Colonic mucosa (tissue), 4 donors: ENCODE measurements at places on chromosomes 5 and 9.

- no peak for DNase-seq
These were observed 68.4 kb upstream of the RARS1 start for GRCh38 chr5:168417731-168418429.

- DNase-seq: no peak
These were observed 239.4 kb upstream of the PANK3 start for GRCh38 chr5:168818558-168818957.

DNA sequence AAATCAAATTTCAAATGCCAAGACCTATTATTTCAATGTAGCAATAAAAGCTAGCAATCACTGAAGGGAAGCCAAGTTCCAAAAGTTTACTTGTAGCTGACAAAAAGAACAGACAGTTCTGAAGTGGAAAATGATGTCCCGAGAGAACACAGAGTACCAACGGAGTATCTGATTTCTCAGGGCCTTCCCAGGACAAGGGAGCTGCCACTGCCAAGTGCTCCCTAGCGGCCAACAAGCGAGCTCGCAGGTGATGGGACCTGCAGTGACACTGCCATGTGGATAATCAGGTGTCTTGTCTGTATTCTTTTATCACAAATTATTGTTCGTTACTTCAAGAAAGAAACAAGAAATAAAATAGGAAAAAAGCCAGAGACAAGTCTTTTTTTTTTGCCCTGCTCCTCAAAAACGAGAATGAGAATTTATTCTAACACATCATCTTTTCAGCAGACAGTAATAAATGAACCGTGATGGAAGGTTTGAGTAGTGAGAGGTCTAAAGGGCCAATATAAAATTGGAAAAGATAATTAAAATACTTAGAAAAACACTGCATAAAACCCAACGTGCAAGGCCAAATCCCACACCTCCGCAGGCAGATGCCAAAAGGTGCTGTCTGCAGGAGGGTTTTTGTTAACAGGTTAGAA, 159.4 kb downstream of the MYO10 start:
- no peak for DNase-seq

- peak; percentile 93 for DNase-seq
These were observed 21.2 kb downstream of the DYNC2I2 start for GRCh38 chr9:128635266-128636023.

GRCh38 chr5:154312576-154312975, 122.0 kb downstream of the GALNT10 start:
- DNase-seq: no peak

- no peak for DNase-seq
These were observed 18.8 kb downstream of the PTAR1 start for GRCh38 chr9:69740872-69741505.

- no peak for DNase-seq
These were observed 139.2 kb upstream of the SMIM23 start for GRCh38 chr5:171646102-171647042.

- DNase-seq: no peak
These were observed 167.8 kb downstream of the DOCK2 start for GRCh38 chr5:169804861-169805260.

GRCh38 chr9:129549684-129550083, 71.2 kb downstream of the C9orf50 start:
- DNase-seq: no peak

GRCh38 chr5:132979367-132979940, 16.0 kb upstream of the AFF4 start:
- no peak for DNase-seq

DNA sequence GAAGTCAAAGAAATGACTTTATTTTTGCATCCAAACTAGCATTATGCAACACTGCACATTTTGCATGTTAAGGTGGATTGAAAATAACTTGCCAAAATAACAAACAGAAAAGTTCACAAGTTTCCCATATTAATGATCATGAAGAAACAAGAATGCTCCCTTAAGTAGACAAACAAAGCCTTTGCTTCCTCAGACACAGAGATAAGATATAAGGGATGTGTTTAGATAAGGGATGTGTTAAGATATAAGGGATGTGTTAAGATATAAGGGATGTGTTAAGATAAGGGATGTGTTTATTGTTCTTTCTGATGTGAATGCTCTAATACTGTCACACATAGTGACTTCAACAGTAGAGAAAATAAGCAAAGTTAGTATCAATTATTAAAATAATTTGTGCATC, 174.8 kb downstream of the GABRG2 start:
- DNase-seq: no peak

DNA sequence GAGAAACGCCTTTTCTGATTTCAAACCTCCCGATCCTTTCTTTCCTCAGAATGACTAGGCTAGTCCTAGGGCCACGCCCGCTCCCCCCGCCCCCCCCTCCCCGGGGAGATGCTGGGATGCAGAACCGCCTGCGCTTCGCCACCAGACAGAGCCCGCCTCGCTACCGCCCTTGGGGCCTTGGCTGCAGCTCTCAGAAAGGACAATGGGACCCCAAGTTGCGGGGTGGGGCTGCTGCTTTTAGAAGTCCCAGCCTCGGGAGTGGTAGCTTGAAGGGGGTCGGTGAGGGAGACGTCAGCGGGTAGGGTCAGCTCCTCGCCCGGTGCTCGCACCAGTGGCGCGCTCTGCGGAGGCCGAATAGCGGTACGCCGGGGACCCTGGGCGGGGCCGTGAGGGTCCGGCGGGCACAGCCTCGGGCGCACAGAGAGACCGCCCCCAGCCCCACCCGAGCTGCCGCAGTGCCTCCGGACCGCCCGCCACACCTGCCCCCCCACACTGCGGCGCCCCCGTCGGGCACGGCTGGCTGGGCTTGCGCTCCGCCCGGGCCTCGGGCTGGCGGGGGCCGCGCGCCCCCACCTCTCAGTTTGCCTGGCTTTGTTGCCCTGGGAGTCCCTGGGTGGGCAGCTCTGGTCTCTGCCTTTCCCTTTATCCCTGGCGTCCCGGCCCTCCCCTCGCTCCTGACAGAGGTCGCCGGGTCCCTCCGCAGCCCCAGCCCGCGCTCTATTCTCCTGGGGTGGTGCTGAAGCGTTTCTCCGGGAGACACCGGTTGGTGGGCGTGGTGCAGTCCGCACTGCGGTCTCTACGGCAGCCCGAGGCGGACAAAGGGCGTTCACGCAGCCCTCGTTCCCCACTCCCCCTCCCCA, 1.2 kb downstream of the MAP1B start:
- peak; percentile 47 for DNase-seq

DNA sequence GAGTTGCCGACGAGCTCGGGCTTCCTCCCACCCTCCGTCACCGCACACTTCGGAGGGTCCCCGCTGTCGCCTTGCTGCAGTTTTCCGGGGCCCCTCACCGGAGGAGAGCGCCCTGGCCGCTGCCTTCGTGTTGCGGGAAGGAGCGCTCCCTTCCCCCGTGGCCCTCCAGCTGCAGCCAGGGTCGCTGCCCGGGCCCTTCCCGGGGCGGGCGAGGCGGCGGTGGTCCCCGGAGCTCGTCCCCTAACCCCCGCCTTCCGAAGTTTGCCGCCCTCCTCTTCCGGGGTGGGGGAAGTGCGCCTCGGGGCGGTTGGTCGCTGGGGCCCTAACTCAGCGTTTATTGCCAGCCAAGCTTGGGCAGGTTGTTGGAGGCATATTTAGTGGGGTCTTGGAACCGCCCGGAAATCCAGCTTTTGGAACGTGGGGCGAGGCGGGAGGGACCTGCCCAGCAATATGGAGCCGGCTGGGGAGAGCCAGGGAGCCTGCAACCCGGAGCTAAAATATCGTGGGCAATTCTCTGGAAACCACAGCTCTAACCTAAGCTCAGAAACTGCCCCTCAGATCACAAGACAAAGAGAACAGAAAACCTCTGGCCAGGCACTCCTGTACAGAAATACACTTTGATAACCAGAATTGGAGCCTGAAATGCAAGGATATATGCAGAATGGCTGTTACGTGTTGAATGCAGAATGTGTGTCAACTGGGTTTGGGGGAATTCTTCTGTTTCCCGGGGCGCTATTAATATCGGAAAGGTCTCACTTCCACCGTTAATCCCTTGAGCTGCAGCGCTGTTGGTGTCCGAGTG, 890 bp downstream of the PIK3R1 start:
- peak; percentile 80 for DNase-seq

GRCh38 chr9:123353984-123354591, 1.9 kb upstream of the CRB2 start:
- DNase-seq: peak; percentile 67

GRCh38 chr9:114629563-114630090, 18.5 kb downstream of the TMEM268 start:
- no peak for DNase-seq

GRCh38 chr9:88957526-88957925, 33.7 kb upstream of the S1PR3 start:
- no peak for DNase-seq

GRCh38 chr9:133334161-133334560, 1.8 kb downstream of the SURF6 start:
- DNase-seq: peak; percentile 88

DNA sequence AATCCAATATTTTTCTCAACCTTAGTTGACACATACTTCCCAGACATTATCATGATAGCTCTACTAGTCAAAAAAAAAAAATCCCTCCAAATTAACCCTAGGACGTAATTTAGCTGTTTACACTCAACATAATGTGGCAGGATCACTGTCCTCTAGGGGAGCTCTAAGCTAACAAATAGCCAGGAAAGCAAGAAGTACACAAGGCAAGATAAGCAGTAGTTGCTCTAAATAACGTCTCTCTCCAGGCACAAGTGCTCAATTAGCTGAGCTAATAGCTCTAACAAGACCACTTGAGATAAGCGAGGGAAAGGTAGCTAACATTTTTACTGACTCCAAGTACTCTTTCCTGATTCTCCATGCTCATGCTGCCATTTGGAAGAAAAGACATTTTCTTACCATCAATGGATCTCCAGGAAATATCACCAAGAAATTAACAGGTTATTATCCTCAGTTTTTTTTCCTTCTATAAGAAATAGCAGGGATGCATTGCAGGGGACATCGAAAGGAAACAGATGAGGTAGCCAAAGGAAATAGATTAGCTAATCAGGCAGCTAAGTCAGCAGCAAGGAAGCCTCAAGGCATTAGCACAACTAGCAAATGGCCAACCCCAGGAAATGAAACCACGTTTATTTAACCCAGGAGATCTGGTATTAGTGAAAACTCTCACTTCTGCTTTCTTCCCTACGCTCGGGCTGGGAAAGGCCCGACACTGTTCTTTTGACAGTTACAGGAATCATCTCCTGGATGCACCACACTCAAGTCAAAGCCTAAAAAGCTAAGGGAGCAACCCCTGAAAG, 614.1 kb downstream of the PTPRD start:
- no peak for DNase-seq

DNA sequence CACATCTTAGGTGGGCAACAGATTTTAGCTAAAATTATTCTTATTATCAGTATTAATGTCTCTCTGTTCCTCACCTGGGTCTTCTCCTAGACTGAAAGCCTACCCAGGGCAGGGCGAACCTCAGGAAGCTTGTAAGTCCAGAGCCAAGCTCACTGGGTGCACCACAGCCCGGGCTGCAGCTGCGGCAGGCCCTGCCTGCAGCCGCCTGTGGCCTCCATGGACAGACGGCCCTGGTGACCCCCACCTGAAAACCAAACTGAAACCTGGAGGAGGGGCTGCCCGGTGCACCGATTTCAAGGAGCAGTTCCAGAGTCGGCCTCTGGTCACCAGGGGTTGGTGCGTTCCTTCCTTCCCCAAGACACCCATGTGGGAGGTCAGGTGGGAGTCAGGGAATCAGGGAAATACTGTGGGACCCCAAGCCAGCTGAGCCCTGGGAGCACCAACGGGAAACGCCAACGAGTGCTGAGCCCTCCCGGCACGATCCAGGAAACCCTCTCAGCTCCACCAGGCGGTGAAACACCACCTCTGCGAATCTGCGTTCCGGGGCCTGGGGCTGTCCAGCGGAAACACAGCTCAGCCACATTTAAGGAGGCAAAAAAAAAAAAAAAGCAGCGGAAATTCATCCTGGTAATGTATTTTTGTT, 68.6 kb upstream of the PPP1R26 start:
- no peak for DNase-seq

DNA sequence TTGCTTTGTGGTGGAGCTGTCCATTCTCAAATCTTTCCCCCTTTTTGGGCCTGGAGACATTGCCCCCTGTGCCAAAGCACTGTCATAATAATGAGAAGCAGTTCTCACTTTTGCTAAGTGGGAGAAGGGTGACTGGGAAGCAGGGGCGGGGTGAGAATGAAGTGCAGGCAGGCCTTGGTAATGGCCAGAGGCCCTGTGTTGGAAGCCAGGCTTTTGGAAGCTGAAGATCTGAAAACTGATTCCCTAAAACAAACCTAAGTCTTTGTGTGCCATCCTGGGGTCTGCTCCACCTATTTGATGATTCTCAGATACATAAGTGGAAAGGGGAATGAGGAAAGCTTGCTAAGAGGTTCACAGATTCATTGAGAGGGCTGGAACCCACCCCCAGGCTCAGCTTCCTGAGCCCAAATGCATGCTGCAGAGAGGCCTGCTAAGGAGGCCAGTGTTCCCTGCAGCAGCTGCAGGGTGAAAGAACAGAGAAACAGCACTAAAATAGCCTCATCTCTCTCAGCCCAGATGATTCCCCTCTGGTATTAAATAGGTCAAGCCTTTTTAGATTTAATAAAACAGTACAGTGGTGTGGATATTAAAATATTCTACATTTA, 75.0 kb downstream of the NSG2 start:
- DNase-seq: no peak

- no peak for DNase-seq
These were observed 98.5 kb upstream of the LHFPL2 start for GRCh38 chr5:78747055-78747454.

GRCh38 chr9:76373784-76374474, 20.3 kb downstream of the RFK start:
- no peak for DNase-seq

- DNase-seq: no peak
These were observed 108.2 kb upstream of the GPR151 start for GRCh38 chr5:146624179-146624578.

DNA sequence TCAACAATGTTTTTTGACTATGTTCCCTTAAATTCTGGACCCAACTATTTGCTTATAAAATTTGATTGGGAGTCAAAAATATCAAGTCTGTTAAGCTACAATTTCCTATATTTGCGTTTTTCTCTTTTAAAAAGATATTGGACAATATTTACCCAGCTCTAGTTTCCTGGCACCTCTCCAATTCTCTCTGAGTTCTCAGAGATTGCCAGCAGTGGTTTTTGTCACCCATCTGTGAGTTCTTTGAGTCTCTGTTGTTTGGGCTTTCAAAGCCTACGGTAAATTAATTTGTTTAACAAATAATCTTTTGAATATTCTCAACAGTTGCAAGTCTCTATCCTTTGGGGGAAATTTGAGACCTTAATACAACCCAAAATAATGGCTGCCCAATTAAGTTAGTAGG, 174.2 kb upstream of the PUM3 start:
- DNase-seq: no peak

GRCh38 chr5:138438003-138438723, 694 bp upstream of the REEP2 start:
- no peak for DNase-seq

DNA sequence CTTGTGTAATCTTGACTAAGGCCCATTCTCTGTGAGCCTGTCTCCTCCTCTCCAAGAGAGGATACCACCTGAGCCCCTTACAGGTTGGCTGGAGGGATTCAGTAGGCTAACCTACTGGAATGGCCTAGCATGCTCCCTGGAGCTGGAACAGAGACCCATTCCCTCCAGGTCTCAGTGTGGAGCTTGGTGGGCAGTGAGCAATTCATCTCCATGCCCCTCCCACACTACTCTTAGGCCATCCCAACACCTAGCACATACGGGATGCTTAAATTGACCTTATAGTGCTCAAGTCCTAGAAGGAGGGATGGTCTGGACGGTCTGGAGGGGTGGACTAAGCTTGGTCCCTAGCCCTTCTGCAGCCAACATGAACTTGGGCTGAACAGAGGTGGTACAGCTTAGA, 75.6 kb downstream of the CRB2 start:
- no peak for DNase-seq

GRCh38 chr5:79771387-79771786, 81.8 kb downstream of the CMYA5 start:
- DNase-seq: no peak

GRCh38 chr5:103617090-103617489, 54.5 kb upstream of the NUDT12 start:
- no peak for DNase-seq
